HuH-7 (cell line): ENCODE measurements at places on chromosomes 7 and 10.

DNA sequence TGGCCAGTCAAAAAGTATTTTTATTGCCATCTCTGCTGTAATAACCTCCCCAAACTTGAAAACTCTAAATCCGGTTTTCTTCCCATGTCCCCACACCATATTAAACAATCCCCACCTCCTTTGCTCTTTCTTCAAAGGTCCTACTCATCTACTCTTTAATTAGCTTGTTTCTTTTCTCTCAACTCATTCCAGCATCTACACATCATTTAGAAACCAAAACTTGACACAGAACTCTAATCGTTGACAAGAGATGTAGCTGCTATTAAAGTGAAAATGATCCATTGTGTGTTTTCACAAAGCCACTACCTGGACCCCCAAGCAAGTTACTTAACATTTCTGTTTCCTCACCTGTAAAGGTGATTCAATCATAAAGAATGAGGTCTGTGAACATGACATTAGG lies 436.3 kb upstream of the NPVF start:
- DNase-seq = no peak

DNA sequence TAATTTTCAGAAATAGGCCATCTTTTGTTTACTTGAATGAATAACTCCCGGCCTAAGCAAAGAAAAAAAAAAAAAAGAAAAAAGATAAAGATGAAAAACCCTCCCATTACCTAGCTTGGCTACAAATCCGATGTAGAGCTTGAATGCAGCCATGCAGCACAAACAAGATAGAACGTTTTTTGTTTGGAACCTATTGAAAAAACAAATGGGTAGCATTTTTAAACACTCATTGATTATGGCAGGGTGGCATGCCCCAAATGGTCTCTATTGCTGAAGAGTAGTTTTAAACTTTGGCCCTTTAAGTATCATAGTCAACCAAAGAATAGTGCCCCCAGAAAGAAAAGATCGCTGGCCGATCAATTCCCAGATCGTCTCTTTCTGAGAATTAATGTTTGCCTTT lies 84.4 kb downstream of the VTI1A start:
- no peak for DNase-seq

- peak; percentile 44 for DNase-seq
Measured at GRCh38 chr7:106542550-106543220, 118.3 kb downstream of the CCDC71L start.

DNA sequence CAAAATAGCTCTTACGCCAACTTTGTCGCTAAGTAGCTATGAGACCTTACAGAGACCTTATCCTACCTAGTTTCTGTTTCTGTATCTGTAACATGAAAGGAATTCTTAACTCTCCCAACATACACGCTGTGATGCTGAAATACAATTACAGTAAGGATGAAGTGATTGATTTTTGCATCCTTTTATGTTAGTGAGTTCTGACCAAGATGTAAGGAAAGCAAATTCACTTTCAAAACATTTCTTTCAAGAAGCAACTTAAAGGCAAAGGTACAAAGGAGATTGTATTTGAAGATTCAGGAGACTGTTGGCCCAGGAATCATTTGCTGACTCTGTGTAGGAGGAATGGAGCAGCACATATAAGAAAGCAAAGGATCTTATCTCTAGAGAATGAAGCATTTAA lies 7.1 kb upstream of the ANK3 start:
- DNase-seq = no peak

DNA sequence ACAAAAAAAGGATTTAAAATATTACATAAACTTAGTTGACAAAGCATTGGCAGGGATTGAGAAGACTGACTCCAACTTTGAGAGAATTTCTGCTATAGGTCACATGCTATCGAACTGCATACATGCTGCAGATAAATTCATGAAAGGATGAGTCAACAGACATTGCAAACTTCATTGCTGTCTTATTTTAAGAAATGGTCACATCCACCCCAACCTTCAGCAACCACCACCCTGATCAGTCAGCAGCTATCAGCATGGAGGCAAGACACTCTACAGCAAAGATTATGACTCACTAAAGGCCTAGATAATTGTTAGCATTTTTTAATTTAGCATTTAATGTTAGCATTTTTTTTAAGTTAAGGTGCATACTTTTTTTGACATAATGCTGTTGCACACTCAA lies 73.6 kb downstream of the AGK start:
- DNase-seq = no peak

DNA sequence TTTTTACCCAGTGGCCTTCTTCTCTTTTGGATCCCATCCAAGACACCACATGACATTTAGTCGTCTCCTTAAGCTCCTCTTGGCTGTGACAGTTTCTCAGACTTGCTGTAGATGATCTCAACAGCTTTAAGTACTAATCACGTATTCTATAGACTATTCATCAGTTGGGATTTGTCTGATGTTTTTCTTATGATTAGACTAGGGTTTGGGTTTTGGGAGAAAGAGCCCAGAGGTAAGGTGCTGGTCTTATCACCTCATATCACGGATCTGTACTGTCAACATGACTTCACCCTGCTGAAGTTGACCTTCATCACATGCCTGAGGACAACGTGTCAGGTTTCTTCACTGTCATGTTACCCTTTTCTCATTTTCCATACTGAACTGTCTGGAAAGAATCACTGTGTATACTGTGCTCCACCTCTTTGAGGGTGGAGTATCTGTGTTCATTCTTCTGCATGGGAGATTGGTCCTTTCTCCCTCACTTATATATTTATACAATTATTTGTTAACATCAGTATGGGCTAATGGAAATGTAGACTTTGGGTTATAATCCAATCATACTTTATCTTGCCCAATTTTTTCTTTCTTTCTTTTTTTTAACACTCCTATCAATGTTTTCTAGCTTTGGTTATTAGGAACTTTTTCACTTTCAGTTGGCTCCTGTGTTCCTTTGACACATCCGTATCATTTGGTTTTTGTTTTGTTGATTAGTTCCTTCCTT lies 6.4 kb upstream of the HKDC1 start:
- no peak for DNase-seq

GRCh38 chr10:35606430-35606829 lies 1.3 kb downstream of the GJD4 start:
- DNase-seq = no peak
